ENCODE measurements at places on chromosomes 6 and 20. TPM values are rescaled to one million over a fixed set of nuclear protein-coding genes. Genes with fewer than 3 reads are reported as not detected.

DNA sequence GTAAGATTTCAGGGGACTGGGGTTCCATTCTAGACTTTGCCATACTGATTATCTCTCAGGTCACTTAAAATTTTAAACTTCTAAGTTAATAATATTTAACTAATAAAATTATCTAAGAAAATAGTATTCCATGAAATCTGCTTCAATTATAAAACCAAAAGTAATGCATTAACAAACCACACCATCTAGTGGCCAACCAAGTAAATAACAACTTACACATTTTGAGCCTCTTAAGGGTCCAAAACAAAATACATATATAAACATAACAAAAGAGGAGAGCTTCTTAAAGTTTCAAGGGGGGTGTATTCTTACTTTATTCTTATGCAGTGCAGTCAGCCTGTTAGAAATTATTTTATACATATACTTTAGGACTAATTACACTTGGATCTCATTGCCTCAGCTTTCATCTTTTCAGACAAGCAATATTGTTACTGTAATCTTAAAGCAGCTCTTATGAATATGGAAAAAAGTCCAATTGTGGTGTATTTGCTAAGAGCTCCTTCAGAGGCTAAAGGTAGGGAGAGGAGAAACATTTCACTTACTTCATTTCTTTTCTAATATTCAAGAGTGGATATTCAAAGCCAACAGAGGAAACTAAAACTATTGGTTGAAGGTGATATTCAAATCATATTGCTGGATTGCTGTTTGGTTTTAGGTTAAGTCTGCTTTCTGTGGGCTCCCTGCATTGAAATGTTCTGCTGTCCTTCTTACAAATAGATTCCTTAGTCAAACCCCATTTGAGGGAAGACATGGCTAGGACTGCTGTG lies 199.7 kb upstream of the SIM1 start:
- DNase-seq = peak; percentile 31

DNA sequence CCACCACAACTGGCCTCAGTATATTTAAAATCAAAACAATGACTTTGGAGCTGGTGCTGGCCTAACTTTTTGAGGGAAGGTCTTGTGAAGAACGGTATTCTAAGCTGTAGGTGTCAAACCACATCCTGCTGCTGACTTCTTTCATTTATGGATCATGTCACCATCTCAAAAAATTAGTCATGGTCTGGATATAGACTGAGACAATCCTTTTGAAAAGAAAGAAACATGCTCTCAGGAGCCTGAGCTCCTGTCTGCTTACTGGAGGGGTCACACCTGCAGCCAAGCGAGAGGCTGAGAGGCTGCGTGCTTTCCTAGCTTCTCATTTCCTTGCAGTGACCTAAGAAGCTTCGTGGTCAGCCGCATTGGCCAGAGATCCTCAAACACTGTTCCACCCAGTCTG lies 55.2 kb downstream of the TIAM2 start:
- no peak for DNase-seq

DNA sequence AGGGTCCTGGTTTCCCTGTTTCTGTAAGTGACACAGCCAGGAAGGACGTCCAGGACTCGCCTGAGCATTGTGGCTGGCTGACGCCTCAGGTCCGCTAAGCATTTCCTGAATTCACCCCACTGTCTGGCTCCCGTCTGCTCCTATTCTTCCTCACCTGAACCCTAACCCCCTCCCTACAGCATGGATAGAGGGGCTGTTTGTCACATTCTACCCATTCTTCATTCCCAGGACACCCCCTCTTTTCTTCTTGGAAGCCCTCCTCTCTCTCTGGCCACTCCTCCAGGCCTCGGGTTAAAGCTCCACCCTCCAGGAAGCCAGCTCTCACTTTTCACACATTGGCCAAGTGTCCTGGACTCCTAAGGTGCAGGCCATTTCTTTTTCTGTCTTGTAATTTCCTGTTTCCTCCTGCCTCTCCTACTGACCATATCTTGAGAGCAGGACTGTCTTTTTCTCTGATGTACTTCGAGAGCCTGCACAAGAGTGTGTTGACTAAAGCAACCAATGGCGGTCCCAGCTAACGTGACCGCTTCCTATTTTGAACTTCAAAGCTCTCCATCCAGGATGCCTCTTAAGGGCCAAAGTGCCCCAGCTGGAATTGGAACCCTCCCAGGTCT lies 24.2 kb upstream of the MYMX start:
- DNase-seq = no peak

DNA sequence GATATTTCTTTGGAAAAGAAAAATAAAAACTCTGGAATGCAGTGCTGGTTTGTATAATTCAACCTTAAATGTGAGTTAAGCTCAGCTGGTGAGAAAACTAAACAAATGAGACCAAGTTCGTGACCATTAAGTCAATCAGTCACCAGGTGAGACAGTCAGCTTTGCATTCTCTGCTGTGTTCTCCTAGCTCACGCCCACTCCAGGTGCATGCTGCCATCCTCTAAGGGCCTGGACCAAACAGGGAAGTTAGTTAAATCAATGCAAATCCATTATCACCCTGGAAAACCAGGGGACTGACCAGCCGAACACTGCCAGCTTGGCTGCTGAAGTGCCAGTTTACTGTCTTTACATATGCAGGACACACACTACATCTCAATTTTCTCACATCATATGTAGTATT lies 7.2 kb downstream of the TPBG start:
- no peak for DNase-seq

MTO1 gene
- polyA plus RNA-seq = 21.2 TPM

DNA sequence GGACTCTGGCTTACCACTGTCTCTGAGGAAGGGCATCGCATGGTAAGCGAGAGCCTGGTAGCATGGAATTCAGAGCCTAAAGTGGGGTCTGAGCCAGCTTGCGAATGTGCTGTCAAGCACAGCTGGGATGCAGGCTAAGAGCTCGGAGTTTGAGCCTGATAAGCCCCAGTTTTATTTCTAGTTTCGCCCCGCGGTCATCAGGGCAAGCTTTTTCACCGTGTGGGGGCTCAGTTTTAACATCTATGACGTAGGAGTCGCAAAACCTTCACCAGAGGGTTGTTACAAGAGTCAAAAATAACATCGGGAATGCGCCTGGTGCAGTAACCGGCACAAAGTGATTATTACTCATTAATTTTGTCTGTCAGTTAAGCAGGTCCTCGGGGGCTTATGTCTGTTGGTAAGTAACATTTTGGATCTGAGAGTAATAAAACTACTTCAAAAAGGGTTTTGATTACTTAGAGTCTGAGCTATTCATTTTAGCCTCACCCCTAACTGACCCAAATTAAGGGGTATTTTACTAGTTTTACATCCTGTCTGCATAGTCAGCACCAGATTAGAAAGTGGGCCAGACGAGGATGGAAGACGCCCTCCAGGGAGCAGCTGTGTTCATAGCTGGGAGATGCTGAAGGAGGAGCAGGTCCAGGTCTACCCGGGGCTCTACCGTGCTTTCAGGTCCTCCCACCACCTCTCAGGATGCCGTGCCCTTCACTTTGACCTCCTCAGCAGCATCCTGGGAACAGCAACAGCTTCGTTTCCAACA lies 29.7 kb downstream of the SLC22A23 start:
- DNase-seq = no peak

PKHD1 gene
- 6.5 TPM for polyA plus RNA-seq

C6orf52 gene
- 1.2 TPM for polyA plus RNA-seq

Data from muscle of back (tissue), 13 donors.